Ascending aorta (tissue), 2 donors: ENCODE measurements at places on chromosomes 11 and 22. TPM values are rescaled to one million over a fixed set of nuclear protein-coding genes. Genes with fewer than 3 reads are reported as not detected.

- H3K27me3 ChIP-seq = no peaks in the 10 kb centered on the region
- H3K27ac ChIP-seq = no peak overlapping the region
- H3K4me3 ChIP-seq = no peak overlapping the region
Measured at GRCh38 chr11:44532809-44533208, 32.7 kb upstream of the CD82 start.

- no peak overlapping the region for H3K4me3 ChIP-seq
- peak overlapping the region; percentile 74 for H3K27ac ChIP-seq
- H3K27me3 ChIP-seq = no peaks in the 10 kb centered on the region
- peaks cover 28% of the 10 kb centered on the region for H3K36me3 ChIP-seq
- H3K4me1 ChIP-seq = no peaks in the 10 kb centered on the region
Measured at GRCh38 chr22:31343235-31344191, 2.6 kb downstream of the PATZ1 start.

DNA sequence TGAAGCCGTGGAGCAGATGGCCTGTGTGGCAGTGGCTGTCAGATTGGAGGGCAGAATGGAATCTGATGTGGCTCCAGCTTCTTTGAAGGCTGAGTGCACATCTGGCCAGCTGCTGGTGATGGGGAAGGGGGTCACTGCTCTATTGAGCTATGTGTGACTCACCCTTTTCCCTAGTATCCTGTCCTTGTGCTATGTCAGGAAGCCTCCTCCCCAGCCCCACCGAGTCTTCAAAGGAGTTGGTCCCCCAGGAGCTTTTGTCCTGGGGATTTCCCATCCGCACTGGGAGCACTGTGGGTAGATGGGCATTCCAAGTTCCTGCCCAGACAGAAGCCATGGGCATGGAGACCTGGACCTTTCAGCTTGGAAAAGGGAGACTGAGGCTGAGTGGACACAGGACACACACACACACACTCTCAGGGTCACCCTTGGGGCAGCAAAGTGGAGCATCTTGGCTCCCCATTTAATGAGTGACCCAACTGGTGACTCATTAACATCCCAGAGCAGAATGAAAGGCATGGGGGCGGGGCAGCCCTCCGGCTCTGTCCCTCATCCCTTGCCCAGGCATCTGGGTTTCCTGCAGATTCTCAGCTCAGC is 3.3 kb downstream of the SERPINH1 start:
- H3K27ac ChIP-seq = peak overlapping the region; percentile 99
- peak overlapping the region; percentile 93 for H3K4me3 ChIP-seq
- peaks cover 53% of the 10 kb centered on the region for H3K36me3 ChIP-seq
- H3K4me1 ChIP-seq = peaks cover 64% of the 10 kb centered on the region

The TMEM151A gene
- total RNA-seq = 3.6 TPM

The HBB gene
- total RNA-seq = 1,146 TPM

The APOC3 gene
- 83.1 TPM for total RNA-seq

DNA sequence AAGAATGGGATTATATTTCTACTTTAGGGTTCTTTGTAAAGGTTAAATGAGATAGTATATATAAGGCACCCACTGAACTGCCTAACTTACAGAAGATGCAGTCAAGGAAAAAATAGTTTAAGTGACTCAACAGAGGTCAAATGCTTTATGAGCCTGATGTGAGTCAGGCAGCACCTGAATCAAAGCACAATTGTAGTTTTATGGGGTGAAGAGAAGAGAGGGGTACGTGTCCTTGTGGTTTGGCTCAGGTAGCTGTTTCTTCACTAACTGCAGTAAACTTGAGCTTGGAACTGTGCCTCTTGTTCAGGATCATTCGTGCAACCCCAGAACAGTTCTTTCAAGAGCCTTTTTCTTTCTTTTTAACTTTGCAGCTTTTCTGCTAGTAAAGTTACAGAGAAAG is 125.2 kb upstream of the SPON1 start:
- H3K36me3 ChIP-seq = no peaks in the 10 kb centered on the region
- no peak for DNase-seq
- H3K27ac ChIP-seq = no peak overlapping the region
- H3K4me3 ChIP-seq = no peak overlapping the region

DNA sequence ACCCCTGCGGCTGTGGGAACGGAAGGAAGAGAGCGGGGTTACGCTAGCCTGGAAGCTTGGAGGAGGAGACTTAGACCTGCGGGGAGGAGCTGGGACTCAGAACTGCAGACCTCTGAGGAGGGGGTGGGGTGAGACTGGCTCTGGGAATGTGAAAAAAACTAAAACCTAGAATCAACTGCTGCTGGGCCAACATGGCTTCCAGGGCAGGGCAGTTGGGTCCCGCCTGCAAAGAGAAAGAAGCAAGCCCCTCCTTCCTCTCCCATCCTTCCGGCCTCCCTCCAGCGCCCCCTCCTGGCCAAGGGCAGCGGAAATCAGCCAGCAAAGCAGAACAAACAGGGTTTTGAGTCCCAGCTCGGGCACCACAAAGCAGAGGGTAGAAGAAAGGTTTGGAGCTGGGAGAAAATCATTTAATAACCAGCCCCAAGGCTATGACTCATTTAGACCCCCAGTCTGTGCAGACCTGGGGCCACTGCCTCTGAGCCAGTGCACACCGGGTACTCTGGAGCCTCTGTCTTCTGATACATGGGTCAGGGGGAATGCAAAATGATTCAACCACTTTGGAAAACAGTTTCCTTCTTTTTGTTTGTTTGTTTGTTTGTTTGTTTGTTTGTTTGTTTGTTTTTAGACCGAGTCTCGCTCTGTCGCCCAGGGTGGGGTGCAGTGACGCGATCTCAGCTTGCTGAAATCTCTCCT is 7.3 kb upstream of the NCF4 start:
- no peak overlapping the region for H3K27ac ChIP-seq
- no peaks in the 10 kb centered on the region for H3K36me3 ChIP-seq
- H3K4me1 ChIP-seq = peaks cover 4% of the 10 kb centered on the region
- H3K4me3 ChIP-seq = no peak overlapping the region
- no peaks in the 10 kb centered on the region for H3K27me3 ChIP-seq

GRCh38 chr11:70871881-70872280 is 380.5 kb downstream of the SHANK2 start:
- no peak overlapping the region for H3K4me3 ChIP-seq
- no peak overlapping the region for H3K27ac ChIP-seq
- no peaks in the 10 kb centered on the region for H3K36me3 ChIP-seq
- no peak for DNase-seq
- H3K27me3 ChIP-seq = no peaks in the 10 kb centered on the region
- no peaks in the 10 kb centered on the region for H3K4me1 ChIP-seq
